ENCODE measurements at places on chromosomes 2 and 18.

DNA sequence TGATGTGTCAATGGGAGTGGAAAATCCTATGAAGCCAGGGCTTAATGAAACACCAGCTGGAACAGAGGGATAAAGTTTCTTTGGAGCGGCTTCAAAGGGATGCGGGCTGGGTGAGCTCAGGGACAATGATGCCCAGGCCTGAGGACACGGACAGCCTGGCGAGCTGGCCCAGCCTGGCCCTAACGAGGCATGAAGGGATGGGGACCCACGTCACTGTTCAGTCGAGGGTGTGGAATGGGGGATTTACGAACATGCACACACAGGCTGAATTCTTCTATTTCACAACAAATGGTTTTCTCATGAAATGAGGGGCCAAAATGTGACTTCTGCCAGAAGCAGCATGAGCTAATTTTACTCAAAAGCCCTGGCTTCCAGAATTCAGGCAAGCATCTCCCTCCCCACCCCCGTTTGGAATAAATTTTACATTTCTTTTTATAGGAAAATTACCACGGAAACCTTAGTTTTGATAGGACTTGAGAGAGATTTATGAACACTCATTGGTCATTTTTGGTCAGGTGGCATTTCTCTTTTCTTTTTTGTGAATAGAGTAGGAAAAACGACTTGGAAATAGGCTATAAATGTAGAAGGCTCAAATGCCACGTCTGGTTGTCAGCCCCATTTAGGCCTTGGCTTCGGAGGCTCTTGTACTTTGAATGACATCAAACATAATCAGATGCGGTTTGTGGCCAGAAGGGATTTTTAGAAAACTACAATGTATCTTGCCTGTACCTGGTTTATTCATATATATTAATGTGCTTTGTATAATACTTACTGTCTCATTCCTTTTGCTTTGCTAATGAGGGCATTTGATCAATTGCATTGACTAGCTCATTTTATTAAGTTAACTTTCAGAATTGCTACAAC lies 893.8 kb upstream of the CELF4 start:
- no peak for DNase-seq

GRCh38 chr18:48616484-48617255 lies 77.8 kb downstream of the CTIF start:
- no peak for DNase-seq

- DNase-seq: no peak
These were observed 60.2 kb upstream of the SPP2 start for GRCh38 chr2:233990261-233990798.

DNA sequence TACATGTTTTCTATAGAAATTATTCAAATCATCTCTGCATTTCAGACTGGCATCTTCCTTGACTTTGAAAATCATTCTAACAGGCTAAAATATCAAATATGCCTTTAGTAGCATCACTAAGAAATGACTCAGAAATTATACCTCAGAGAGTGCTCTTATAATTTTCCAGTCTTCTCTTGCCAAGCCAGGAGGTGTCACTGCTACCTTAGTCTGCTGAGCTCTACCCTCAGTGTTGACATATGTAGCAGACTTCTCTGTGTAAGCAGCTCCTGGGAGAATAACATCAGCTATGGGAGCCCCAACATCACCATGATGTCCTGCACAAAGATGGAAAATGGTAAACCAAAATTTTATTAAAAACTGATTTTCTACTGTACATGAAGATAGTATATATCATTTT lies 31.6 kb downstream of the NDUFS1 start:
- DNase-seq: no peak

- DNase-seq: no peak
These were observed 411 bp downstream of the RNASEH1 start for GRCh38 chr2:3557639-3558204.

DNA sequence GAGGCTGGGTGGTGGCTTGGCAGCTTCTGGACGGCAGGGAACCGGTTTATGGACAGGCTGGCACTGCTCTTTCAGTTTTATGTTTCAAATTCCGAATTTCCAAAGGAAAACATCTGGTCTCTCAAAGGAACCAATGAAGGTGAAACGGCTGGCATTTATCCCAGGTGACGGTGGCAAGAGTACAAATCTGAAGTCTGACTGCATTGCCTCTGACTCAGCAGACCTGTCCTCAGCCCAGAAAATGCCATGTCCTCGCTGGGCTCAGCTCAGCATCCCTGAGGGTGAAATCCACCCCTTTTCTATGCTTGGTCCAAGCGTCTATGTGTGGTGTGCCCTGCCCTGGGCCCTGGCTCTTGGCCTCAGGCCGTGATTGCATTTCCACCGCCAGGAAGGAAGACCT lies 38.1 kb downstream of the NAPG start:
- no peak for DNase-seq

- DNase-seq: no peak
These were observed 79.9 kb downstream of the ALK start for GRCh38 chr2:29841386-29842004.

DNA sequence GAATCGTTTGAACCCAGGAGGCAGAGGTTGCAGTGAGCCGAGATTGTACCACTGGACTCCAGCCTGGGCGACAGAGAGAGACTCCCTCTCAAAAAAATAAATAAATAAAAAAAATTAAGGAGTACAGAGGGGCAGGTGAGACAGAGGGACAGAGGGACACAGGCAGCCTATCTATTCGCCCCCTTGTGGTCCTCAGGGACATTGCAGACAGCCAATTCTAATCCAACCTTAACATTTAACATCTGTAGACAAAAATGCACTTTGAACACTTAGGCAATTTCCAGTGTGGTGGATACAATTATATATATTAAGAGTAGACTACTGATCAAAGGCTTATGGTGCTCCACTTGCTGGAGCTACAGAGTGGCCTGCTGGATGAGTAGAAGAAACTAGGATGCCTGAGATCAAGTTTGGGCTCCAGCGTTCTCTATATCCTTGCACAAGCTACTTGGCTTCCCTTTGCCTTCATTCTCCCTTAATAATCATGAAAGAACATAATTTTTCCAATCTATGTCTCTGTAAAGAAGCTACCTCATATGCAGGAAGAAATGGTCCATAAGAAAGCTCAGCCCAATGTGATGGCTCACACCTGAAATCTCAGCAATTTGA lies 8.2 kb upstream of the SMARCAL1 start:
- DNase-seq: no peak

DNA sequence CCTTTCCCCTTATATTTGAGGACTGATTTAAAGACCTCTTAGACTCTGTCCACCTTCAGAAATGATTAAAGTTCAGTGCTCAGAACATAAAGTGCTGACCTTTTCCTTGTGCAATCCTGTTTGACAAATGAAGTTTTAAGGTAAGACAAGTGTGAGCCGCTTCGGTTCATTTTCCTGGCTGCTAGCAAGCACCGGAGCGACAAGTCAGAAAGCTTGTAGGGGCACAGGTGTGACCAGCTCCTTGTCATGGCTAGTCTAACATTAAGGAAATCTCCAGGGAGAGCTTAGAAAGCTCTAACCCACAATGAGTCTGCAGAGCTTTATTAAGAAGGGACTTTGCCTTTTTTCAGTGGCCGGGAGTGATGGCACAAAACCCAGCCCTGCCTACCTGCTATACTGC lies 2.3 kb upstream of the NCKAP5 start:
- no peak for DNase-seq

- DNase-seq: no peak
These were observed 999.9 kb downstream of the TSN start for GRCh38 chr2:122755281-122755780.

- no peak for DNase-seq
These were observed 117.9 kb downstream of the ARHGAP15 start for GRCh38 chr2:143246815-143247744.

DNA sequence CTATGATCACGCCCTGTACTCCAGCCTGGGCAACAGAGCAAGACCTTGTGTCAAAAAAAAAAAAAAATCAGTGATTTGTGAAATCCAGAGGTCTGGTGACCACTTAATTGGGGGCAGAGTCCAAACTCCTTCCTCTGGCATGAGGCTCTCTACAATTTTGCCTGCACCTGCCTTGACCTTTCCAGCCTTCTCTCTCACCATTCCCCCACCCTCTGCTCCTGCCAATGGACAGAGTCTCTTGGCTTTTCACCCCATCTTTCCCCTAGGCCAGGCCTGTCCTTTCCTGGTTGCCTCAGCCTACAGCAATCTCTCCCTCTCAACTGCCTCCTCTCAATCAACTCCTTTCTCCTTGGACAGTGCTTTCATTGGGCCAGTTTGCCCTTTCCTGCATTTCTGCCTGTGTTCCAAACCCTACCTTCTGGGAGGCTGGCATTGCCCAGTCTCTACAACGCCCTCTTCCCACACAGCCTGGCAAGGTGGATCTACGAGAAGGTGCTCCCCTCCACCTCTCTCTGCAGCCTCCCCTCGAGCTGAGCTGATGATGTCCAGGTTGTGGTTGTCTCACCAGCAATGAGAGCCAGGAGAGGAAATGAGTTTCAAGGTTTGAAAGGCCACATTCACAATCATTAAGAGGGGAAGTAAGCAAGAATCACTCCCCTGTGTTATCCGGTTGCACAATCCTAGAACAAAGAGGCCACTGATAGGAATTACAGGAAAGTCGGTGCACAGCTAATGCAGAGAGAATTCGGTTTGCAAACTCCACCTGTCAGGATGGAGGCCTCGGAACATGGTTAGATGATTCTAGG lies 39.5 kb upstream of the NPAS2 start:
- no peak for DNase-seq

- DNase-seq: no peak
These were observed 37.9 kb downstream of the ODC1 start for GRCh38 chr2:10410001-10410822.

DNA sequence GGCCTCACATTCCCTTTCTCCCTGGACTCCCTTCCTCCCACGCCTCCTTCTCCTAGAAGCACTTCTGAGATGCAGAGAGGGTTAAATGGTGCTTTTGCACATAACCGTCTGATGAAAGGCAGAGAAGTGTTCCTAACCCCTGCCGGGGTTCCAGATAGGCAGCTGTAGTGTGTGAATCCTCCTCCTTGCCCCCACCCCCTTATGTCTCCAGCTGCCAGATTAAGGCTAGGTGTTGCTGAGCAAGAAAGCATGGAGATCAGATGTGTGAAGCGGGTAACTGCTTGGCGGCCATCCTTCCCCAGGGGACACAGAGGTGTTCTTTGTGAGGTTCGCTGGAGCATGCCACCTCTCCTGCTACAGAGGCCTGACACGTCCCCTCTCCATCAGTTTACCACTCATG lies 88.3 kb downstream of the NRP2 start:
- no peak for DNase-seq

DNA sequence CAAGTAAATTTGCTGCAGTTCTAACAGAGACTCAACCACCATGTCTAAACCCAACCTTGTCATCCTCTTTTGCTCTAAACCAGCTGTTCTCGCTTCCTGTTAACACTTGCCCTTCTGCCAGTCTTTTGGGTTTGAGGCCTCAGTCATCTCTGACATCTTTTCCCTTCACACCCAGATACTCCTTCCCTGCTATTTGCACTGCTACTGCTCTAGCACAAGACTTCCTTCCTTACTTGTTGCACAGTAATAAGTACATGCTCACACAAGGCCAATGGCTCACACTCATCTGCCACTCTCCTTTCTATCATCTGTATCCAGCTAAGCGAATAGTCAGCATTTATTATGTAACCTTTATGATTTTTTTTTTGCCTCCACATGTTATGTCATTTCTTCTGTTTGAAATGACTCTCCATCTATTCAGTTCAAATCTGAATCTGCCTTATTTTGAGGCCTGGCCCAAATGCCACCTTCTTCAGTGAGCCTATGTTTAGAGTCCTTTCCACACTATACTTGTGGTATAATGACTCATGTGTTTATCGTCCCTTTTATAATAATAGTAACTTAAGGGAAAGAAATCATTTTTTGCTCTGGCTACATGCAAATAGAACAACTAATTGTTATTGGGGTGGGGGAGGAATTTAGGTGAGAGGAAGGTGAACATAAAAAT lies 22.5 kb upstream of the CDKL4 start:
- DNase-seq: no peak

DNA sequence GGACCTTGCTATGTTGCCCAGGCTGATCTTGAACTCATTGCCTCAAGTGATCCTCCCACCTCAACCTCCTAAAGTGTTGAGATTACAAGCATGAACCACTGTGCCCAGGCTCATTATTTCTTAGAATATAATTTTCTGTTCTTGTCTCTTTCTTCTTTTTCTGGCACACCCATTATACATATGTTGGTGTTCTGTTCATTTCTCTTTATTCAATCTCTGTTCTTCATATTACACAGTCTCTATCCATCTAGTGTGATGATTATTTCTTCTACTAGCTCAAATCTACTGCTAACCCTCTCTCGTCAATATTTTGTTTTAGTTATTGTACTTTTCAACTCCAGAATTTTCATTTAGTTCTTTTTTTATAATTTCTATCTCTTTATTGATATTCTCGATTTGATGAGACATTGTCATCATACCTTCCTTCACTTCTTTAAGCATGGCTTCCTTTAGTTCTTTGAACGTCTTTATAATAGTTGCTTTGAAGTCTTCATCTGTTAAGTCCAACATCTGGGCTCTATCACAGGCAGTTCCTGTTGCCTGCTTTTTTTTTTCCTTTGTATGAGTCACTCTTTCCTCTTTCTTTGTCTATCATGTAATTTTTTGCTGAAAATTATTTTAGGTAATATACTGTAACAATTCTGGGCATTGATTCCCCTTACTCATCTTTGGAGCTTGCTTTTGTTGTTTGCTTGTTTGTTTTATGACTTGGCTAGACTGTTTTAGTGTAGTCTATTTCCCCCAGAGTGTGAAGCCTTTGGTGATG lies 196.4 kb upstream of the NABP1 start:
- no peak for DNase-seq

DNA sequence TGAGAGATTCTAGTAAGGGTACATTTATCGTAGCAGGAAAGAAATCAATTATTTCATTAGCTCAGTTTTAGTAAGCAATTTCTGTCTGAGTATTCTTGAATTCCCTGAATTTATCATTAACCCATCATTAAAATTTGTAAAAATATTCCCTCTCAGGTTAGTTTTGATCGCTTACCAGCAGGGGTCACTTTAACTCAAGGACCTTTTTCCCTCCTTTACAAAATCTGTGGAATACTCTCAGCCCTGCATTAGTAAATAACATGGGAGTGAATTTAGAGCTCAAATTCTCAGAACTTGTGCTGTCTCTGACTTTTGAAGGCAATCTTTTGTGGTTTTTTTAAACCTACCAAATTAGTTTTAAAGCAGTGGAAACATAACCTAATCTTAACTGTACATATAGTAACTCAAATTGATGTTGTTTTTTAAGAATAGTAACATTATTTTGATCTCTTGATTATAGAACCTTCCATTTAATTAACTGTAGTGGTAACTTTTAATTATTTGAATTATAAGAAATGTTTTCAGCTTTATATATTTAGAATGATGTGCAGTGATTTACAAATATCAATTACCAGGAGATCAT lies 97.2 kb downstream of the AGPS start:
- no peak for DNase-seq

Measured in fibroblast of skin of left biceps (primary cell).